ENCODE measurements at places on chromosomes 2 and 18. TPM values are rescaled to one million over a fixed set of nuclear protein-coding genes. Genes with fewer than 3 reads are reported as not detected.

Gene TNFAIP6
- 0.67 TPM for polyA plus RNA-seq

Gene AQP12B
- 11.5 TPM for polyA plus RNA-seq

GRCh38 chr2:239093952-239094351 is 246.1 kb downstream of the TWIST2 start:
- no peak for DNase-seq
- H3K36me3 ChIP-seq: peaks cover 53% of the 10 kb centered on the region
- H3K4me1 ChIP-seq: no peaks in the 10 kb centered on the region
- H3K27me3 ChIP-seq: no peaks in the 10 kb centered on the region
- H3K27ac ChIP-seq: no peak overlapping the region

GRCh38 chr2:150909613-150910012 is 352.1 kb downstream of the RBM43 start:
- H3K27me3 ChIP-seq: peaks cover 3% of the 10 kb centered on the region
- no peaks in the 10 kb centered on the region for H3K4me1 ChIP-seq
- DNase-seq: no peak
- H3K36me3 ChIP-seq: no peaks in the 10 kb centered on the region

DNA sequence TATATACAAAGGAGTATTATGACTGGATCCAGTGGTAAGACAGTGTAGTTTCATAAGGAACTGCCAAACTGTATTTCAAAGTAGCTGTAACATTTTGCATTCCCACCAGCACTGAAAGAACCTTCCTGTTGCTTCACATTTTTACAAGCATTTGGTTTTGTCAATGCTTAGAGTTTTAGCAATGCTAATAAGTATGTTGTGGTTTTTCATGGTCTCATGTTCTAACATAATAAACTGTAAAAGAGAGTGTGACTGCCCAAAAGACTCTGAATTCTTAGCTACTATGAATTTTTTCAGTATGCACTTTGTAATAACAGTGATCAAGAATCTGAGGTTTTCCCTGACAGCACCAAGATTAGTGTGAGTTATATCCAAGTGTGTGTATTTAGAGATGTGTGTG is 604.2 kb downstream of the XIRP2 start:
- H3K4me3 ChIP-seq: no peak overlapping the region
- DNase-seq: no peak
- H3K4me1 ChIP-seq: no peaks in the 10 kb centered on the region
- H3K36me3 ChIP-seq: no peaks in the 10 kb centered on the region
- no peak overlapping the region for H3K27ac ChIP-seq

GRCh38 chr2:204239411-204240165 is 303.0 kb downstream of the ICOS start:
- no peaks in the 10 kb centered on the region for H3K4me1 ChIP-seq
- no peaks in the 10 kb centered on the region for H3K27me3 ChIP-seq
- DNase-seq: no peak
- no peaks in the 10 kb centered on the region for H3K36me3 ChIP-seq
- H3K4me3 ChIP-seq: no peak overlapping the region
- H3K27ac ChIP-seq: no peak overlapping the region

DNA sequence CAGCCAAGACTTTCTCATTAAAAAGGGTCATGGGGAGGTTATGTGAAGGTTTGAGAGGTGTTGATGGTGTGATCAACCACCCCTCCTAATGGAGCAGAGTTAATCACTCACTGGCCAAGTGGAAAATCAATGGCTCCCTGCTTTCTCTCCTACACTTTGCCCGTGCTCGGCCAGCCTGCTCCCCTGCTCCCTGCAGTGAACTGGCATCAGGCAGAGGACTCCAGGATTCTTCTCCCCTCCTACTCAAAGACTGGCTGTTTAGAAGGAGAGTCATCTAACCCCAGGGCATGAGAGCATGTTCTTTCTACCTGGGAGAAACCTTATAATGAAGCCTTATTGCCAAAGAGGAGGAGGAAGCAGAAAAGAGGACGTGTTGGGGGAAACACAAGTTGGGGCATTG is 74.9 kb downstream of the SGPP2 start:
- no peaks in the 10 kb centered on the region for H3K4me1 ChIP-seq
- no peak for DNase-seq
- no peak overlapping the region for H3K27ac ChIP-seq
- H3K27me3 ChIP-seq: no peaks in the 10 kb centered on the region

Data from small intestine (tissue), 16 donors.